ENCODE measurements at places on chromosomes 2 and 18. TPM values are rescaled to one million over a fixed set of nuclear protein-coding genes. Genes with fewer than 3 reads are reported as not detected.

The KLF7 gene
- 29.5 TPM for total RNA-seq

The SPEG gene
- total RNA-seq: 1.7 TPM

The MDH1 gene
- total RNA-seq: 261 TPM

The GPBAR1 gene
- 0.14 TPM for total RNA-seq

The COL5A2 gene
- total RNA-seq: 0.85 TPM

The UGT1A3 gene
- not detected for total RNA-seq

The C2orf72 gene
- total RNA-seq: 0.55 TPM

The PXDN gene
- total RNA-seq: not detected

The FAM237A gene
- total RNA-seq: not detected

The POTEI gene
- total RNA-seq: not detected

The OTX1 gene
- not detected for total RNA-seq

The CRYBA2 gene
- not detected for total RNA-seq

The LRRTM4 gene
- total RNA-seq: not detected

The RNPEPL1 gene
- 56.0 TPM for total RNA-seq

The SLC8A1 gene
- total RNA-seq: 0.19 TPM

The CBLN2 gene
- total RNA-seq: not detected

The FTCDNL1 gene
- total RNA-seq: 2.9 TPM

The MYCN gene
- total RNA-seq: 0.38 TPM

The ACTG2 gene
- total RNA-seq: not detected

The RFX8 gene
- 1.0 TPM for total RNA-seq

The RUFY4 gene
- total RNA-seq: 1.8 TPM

The SEH1L gene
- 90.3 TPM for total RNA-seq

The NETO1 gene
- not detected for total RNA-seq

The ZNF513 gene
- total RNA-seq: 9.7 TPM

The DNAJC5G gene
- total RNA-seq: not detected

The MTCL1 gene
- 0.56 TPM for total RNA-seq

The CD8B2 gene
- 0.19 TPM for total RNA-seq

The ABHD3 gene
- 18.7 TPM for total RNA-seq

The C2orf78 gene
- total RNA-seq: not detected

The SLC5A7 gene
- total RNA-seq: not detected

The CAPN14 gene
- total RNA-seq: 0.39 TPM

The REG3G gene
- not detected for total RNA-seq

The STK17B gene
- 175 TPM for total RNA-seq

The DTNA gene
- total RNA-seq: not detected

The SNTG2 gene
- 0.94 TPM for total RNA-seq

The REG1B gene
- not detected for total RNA-seq
